CD4-positive, alpha-beta T cell treated with Interleukin-1 beta for 1 hour (primary cell): ENCODE measurements at places on chromosomes 7 and 10.

DNA sequence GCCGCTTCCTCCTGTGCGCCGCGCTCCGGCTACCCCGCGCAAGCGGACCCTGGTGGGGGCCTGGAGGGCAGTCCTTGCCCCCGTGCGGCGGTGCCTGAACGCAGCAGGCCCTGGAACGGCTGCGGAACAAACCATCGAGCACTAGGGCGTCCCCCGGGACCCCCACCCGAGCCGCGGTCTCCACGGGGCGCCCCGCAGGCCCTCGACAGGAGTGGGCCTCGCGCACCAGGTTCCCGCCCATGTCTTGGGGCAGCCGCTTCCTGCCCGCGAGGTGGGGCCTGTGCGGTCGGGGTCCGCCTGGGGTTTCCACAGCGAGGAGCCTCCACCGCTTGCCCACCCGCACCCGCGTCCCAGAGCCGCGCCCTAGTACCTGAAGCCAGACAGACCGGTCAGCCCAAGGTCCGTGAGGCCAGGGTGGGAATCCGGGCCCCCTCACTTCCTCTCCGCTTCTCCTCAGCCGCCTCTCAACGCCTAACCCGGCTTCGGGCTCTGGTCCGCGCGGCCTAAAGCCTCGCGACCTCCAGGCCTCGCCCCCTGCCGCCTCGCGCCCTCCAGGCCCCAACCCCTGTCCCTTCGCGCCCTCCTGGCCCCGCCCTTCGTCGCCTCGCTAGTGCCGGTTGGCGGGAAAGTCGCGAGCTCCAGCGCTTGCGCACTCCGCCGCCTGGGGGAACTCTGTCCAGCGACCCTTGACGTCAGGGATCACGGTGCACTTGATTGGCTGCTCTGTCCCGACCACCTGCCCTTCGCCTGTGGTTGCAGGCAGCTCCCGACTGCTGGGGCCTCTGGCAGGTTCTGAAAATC, 7.0 kb upstream of the GBX1 start:
- DNase-seq, result peak; percentile 18

DNA sequence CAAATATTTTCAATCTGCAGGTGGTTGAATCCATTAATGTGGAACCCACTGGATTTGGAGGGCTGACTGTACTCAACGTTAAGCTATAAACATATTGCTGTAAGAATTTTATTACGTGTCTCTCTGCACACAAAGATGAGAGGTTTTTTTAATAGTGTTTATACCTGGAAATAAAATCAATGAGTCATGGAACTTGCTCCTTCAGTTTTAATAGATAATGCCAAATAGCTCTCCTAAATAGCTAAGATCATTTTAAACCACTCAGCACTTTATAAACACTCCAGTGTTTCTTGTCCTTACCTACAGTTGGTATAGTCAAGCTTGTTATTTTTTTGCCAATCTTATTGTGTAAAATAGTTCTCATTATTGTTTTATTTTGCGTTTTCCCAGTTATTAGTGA, 455.6 kb upstream of the FZD8 start:
- no peak for DNase-seq

DNA sequence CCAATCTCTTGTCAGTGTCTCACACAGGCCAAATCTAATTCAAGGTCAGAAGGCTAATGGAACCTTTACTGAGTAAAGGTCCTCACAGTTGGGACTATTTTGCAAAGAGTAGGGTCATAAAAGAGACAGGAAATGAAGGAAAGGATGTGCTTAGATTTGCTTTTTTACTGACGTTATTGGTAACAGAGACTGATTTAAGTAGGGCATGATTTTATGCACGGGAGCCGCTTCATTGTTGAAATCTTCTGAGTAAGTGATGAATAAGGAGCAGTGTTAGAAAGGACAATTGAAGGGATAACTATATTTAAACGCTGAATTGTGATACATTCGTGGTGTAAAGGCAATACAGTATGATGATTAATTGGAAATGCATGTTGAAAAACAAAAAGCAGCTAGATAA, 261.5 kb downstream of the MALRD1 start:
- no peak for DNase-seq

DNA sequence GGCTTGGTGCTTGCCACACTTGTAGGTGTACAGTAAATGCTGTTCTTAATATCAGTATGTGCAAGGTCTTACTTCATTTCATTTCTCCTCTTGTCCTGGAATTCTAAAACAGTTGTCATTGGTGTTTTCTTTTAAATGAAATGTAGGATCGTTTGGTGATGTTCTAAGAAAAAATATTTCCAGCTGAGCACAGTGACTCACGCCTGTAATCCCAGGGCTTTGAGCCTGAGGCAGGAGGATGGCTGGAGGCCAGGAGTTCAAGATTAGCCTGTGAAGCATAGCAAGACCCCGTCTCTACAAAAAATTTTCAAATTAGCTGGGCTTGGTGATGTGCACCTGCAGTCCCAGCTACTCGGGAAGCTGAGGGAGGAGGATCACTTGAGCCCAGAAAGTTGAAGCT, 32.6 kb upstream of the ELN start:
- DNase-seq, result no peak

DNA sequence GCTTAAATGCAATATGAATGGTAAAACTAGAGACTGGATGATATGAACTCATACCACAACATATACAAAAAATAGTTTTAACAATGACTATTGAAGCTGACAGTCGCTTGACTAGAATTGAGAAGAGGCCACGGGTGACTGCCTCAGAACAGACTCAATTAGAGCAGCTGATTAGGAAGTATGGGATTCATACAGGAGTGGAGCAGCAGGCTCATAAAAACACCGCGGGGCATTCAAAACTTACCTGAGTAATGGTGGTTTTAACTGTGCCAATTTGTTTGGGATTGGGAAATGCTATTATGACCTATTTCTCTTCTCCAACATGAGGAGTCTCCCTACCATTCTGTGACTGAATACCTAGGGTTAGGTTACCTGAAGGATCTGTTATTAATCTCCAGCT, 2.1 kb downstream of the CADPS2 start:
- no peak for DNase-seq

DNA sequence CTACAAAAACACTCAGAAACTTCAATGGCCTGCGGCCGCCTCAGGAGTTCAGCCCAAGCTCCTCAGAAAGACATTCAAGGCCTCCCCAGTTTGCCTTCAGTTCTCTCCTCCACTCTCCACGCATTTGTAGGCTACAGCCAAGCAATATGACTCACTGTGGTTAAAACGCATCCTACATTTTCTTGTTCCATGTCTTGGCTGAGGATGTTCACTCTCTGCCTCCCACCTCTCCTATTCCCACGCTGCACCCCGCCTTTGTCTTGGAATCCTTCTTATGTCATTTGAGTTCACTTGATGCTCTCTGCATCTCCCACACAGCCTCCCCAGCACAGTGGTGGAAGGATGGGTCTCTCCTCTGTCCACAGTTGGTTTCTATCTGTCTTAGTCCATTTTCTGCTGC, 184.8 kb downstream of the NPSR1 start:
- DNase-seq, result no peak

- no peak for DNase-seq
These were observed 27.0 kb upstream of the PODXL start for GRCh38 chr7:131583430-131583829.

DNA sequence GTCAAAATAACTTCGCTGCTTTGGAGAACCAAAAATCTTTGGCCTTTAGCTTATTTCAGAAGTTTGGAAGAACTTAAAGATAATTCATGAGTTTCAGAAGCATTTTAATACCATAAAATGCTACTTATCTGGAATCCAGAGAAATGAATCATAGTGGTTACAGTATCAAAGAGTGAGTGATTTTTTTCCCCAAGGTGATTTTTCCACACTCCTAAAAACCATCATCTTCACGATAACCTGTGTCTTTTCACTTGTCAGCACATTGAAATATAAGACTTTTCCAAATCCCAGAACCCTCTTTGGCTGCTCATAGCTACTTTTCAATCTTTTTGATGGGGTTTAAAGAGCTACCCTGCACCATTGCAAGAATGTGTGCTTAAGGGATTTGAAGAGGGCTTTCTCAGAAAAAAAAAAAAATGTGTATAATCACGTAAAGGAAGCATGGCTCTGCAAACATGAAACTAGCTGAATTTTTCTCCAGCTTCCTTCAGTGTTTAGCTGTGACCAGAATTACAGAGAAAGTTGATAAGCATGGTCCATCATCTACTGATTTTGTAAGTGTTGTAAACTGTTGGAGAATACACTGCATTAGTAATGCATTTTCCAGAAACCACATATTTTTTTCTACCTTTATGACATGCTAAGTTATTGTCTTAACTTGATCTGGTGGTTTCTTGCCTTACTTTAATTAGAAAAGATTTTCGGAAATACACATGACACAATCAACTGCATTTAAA, 134.9 kb downstream of the BICC1 start:
- DNase-seq, result no peak

- DNase-seq, result no peak
These were observed 138.8 kb downstream of the CFAP58 start for GRCh38 chr10:104492329-104492940.

GRCh38 chr7:37194943-37195342, 253.7 kb downstream of the ELMO1 start:
- no peak for DNase-seq

GRCh38 chr7:98840722-98841121, 29.1 kb downstream of the TMEM130 start:
- DNase-seq, result no peak

DNA sequence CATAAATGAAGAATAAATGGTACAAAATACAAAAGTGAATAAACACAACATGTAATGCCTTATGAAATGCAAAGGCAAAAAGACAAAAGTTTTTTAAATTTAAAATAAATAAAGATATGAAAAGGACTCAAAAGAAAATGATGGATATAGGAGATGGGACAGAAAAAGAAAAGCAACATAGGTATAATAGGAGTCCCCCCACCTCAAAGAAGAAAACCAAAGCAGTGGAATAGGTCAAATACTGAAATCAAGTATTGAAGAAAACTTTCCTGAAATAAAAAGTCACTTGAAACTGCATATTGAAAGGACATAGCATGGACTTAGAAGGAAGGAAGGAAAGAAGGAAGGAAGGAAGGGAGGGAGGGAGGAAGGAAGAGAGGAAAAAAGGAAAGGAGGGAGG, 110.0 kb upstream of the FAM204A start:
- no peak for DNase-seq
